ENCODE measurements at places on chromosomes 6 and 20.

GRCh38 chr20:58900397-58900796 is 47.9 kb downstream of the GNAS start:
- DNase-seq, result no peak

- DNase-seq, result no peak
Observed at GRCh38 chr6:3593161-3593560, 136.3 kb upstream of the SLC22A23 start.

GRCh38 chr6:287489-287860 is 4.8 kb upstream of the DUSP22 start:
- no peak for DNase-seq

DNA sequence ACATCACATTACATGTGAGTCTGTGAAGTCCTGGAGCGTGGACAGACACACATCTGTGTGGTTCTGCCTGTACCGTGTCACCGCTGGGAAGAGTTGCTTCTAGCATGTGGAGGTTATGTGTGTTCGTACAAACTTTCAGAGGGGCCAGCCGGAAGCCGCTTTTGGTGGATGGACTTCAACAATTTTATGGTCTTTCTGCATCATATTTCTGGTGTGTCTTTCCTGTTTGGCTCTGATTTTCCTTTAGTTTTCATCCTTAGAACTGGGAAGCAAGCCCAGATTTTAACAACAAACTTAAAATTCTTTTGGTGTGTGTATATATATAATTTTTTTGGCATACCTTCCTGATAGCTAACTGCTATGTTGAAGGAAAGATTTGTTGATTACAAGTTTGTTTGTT is 71.2 kb downstream of the TIAM2 start:
- DNase-seq, result no peak

- DNase-seq, result no peak
Observed at GRCh38 chr6:41585605-41586004, 39.4 kb downstream of the FOXP4 start.

DNA sequence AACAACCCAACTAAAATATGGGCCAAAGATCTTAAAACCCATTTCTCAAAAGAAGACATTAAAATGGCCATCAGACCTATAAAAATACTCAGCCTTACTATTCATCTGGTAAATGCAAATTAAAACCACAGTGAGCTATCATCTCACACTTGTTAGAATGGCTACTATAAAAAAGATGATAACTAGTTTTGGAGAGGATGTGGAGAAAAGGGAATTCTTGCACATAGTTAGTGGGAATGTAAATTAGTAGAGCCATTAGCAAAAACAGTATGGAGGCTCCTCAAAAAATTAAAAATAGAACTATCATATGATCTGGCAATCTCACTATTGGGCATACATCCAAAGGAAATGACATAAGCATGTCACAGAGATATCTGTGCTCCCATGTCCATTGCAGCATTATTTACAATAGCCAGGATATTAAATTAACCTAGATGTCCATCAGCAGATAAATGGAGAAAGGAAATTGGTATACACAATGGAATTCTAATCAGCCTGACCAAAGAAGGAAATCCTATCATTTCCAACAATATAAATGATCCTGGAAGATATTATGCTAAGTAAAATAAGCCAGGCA is 2.9 kb downstream of the SIRPB1 start:
- DNase-seq, result no peak

GRCh38 chr20:49097159-49097558 is 51.0 kb downstream of the CSE1L start:
- DNase-seq, result no peak

DNA sequence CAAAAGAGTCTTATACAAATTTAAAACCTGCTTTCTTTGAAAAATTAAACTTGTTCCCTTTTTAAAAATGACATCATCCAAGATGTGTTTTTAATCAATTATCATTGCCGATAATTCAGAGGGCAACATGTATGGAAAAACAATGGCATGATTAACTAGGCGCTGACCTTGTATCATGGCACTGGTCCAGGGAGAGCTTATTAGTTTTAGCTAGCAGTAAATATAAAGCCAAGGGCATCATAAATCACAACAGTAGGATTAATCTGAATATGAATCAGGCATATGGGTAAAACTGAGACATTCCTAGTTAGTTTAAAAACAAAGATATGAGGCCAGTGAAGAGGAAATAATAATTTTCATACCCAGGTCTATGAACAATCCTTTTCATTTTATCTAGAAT is 374.0 kb downstream of the HDGFL1 start:
- DNase-seq, result no peak

DNA sequence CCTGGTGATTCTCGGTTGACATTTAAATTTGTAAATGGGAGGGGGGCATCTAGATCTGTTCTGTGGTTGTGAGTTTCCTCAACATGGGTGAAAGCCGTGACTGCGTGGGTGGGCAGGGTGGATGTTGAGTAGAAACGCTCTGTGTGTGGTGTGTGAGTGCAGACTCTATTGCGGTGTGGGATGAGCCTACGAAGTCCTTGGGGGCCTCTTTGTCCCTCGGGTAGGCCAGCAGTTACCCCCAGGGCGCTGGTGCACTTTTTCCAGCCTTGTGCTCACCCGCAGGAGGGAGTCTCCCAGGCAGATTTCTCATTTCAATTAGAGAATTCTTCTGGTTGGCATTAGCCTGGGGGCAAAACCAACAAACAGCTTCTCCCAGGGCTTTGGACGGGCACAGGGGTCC is 10.6 kb downstream of the TOX2 start:
- peak; percentile 28 for DNase-seq

- DNase-seq, result no peak
Observed at GRCh38 chr6:111727041-111727440, 121.4 kb upstream of the TRAF3IP2 start.

DNA sequence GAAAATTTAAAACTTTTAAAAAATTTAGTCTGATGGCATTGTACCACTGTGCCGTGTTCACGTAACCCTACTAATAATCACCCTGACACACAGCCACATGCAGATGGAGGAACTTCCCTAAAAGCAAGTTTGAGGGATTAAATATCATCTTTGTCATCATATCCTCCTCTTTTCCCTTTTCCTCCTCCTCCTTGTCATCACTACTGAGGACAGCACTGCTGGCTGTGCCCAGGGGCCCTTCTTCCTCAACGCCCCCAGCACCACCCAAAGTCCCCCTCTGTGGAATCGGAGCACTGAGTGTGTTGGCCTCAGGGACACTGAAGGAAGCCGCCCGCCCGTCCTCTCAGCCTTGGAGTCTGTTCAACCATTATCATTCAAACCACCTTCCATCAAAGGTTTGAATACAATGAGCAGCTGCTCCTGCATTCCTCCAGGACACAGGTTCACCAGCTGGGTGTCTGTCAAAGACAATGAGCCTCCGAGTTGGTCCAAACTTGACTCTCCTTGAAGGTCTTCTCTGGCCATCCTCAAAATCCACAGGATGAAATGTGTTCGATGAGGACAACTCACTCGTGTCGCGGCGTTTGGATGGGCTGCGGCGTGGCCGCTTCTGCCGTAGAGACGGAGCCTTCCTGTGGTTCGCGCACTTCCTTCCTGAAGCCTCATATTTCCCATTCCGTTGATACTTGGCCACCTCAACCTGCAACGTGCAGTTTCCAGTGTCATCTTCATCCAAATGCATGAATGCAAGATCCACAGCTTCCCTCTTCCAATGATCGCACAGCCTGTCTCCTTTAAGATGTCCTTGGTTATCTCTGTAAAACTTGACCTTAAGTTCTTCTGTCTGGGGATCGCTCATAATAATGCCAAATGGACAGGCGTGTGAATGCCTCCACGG is 23.3 kb downstream of the NQO2 start:
- peak; percentile 30 for DNase-seq

DNA sequence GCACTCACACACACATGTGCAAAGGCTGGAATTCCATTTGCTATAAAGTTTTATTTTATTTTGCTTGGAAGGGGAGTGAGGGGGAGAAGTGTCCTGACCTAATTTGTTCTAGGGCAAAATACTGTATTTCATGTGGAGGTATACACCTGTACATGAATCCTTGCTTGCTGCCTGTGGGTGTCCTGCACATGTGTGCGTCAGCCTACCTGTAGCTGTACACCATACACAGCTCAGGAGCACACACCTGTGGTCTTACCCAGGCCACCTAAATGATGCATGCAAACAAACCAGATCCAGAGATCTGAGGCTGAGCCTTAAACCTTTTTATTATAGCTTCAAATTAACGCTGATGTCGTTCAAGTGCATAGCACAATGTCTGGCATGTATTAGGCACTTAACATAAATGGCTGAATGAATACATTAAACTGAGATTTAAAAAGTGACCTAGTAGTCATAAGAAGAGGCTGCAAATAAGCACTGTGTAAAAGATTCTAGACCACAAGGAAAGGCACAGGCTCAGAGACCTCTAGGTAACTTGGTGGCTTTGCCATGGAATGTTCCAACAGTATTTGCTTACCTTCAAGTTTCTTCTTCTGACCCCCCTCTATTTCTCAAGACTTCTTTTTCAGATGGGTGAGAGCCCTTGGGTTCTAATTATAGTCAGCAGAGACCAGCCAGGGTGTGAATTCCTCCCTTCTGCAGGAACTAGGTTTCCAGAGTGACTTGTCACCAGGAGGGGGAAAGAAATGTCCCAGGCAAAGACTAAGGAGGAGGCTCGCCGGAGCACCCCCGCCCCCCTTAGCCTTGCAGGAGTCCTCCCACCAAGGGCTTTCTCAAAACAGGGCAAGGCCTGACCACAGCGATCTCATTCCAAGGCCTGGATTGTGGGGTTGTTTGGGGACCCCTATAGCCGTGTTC is 13.4 kb downstream of the FOXC1 start:
- no peak for DNase-seq

DNA sequence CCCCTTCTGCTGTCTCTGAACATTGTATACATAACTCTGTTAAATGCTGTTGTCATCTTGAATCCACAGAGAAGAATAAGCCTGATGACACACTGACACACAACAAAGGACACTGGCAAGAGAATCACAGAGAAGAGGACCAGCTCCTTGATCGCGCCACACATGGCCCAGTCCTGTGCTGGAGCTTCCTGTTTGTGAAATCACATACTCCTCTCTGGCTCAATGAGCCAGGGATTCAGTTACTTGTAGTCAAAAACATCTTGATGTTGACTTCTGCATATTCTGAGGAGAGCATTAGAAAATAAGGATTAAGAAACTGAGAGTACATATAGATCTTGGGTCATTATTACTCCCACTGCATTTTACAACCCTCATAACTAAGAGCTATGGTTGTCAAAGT is 100.1 kb downstream of the EPB41L2 start:
- no peak for DNase-seq

DNA sequence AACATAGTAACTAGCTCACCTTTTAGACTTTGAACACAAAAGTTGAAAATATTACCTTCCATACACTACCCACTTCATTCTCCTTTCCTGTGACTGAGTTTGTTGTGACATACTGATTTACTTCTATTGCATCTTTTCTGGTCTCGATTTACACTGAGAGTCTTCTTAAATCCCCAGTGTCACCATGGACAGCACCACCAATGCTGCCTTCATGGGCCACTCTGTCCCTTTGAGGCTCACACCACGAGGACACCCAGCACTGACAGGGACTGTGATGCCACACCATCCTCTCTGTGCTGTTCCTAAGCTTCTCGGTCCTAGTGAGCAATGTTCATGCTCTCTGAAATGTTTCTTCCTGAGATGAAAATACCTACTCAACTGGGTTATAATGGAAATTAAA is 337.1 kb upstream of the IRAK1BP1 start:
- DNase-seq, result no peak

GRCh38 chr6:45314146-45314545 is 14.0 kb upstream of the RUNX2 start:
- no peak for DNase-seq

DNA sequence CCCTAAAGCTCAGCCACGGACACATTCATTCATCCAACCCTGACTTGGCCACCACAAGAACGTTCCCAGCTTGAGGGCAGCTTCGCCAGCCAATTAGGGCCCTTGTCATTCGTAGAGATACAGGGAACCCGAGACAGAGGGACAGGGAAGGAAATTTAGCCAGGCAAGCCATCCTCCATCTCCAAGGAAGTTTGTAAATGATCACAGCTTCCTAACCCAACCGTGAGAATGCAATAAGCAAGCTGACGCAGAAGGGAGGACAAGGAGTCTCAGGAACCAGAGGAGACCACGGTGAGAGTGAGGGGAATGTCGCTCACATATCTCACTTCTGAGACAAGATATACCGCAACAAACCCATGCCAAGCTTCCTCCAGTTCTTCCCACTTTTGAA is 1.4 kb downstream of the TRAM2 start:
- no peak for DNase-seq

DNA sequence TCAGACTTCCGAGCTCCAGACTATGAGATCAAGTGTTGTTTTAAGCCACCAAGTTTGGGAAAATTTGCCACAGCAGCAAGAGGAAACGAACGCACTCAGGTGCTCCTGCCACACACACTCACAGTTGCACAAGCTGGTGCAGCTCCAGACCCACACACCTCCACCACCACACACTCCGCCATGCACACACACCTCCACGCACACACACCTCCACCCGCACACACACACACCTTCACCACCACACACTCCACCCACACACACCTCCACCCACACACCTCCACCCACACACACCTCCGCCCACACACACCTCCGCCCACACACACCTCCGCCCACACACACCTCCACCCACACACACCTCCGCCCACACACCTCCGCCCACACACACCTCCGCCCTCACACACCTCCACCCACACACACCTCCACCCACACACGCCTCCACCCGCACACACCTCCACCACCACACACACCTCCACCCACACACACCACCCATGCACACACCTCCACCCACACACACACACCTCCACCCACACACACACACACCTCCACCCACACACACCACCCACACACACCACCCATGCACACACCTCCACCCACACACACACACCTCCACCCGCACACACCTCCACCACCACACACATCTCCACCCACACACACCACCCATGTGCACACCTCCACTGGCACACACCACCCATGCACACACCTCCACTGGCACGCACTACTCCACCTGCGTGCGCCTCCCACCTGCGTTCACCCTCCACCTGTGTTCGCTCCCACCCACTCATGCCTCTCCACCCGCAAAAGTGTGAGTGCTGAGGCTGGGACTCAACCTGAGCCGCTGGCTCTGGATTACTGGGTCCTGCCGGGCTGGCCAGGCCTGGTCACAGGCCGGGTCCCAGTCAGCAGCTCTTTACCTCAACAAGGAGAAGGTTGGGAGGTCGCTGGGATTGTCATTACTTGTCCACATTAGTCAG is 175.6 kb downstream of the BMP7 start:
- no peak for DNase-seq

GRCh38 chr20:41300886-41301285 is 16.6 kb downstream of the ZHX3 start:
- DNase-seq, result no peak

DNA sequence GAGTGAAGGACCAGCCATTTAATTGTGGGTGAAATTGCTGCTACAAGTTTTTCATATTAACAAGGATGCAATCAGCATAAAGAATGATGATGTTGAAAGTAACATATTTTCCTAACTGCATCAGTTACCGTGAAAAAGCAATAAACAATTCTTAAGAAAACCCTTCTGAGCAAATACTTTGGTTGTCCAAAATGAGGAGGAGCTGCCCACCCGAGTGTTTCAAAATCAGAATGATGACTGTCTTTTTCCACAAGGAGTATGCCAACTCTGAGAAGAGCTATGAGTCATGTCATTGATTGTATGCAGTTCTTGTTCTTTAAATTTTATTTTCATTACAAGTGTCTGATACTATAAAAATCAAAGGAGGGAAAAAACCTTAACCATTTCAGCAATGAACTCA is 470.5 kb downstream of the COL12A1 start:
- no peak for DNase-seq

- DNase-seq, result no peak
Observed at GRCh38 chr6:139973669-139974344, 599.4 kb upstream of the CITED2 start.

- DNase-seq, result no peak
Observed at GRCh38 chr6:33211136-33211535, 2.8 kb downstream of the RING1 start.

All from activated gamma-delta T cell treated with Interleukin-2 at 50 U/mL for 16 hours (primary cell).